Eye (tissue), 1 donor: ENCODE measurements at places on chromosomes 11 and 22.

DNA sequence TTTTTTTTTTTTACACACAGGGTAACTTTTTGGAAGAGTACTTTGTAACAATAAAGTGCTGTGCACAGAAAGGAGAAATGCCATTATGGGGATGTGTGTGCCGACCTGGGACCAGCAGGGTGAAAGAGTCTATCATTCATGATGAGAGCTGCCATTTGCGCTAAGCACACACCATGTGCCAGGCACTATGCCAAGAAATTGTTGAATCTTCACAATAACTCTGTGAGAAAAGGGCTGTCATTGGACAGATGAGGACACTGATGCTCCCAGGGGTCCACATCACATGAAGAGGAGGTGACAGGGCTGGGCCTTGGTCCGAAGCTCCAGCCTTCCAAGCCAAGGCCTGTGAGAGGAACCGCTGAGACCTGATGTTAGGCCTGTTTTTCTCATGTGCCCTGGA is 5.6 kb downstream of the DUSP18 start:
- no peak for DNase-seq

GRCh38 chr11:62577046-62577714 is 3.5 kb upstream of the EEF1G start:
- no peak for DNase-seq

- no peak for DNase-seq
These were observed 35.4 kb downstream of the PHF21B start for GRCh38 chr22:44974454-44974853.

DNA sequence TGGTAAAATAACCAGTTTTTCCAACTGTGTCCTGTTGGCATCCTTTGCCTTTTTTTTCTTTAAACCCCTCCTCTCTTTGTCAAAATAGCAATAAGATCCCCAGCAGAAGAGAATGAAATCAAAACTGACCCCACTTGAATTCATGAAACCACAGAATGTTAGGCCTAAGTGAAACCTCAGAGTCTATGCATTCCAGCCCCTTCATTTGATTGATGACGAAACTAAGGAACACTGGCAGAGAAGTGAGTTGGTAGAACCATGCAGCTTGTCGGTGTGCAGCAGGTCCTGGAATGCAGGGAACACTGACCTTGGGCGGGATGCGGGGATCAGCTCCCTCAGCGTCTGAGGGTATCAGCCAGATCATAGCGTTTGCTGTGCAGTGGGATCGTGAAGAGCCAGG is 57.5 kb downstream of the GRK3 start:
- DNase-seq = peak; percentile 18

DNA sequence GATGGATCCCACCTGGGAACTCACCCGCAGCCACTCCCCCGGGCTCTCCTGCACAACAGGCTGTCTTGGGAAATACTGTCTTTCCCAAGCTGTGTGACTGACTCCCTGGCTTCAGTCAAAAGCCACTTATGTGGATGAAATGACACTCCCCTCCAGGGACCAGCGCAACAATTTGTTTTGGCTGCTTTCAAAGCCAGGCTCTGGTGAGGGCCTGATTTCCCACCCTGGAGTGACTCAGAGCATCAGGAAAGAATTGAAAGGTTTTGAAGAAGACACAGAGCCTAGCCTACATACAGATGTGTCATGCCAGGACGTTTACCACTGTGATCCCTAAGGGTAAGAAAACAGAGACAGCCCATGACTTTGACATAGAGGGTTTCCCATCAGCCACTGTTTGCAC is 550.5 kb downstream of the MIAT start:
- DNase-seq = no peak

GRCh38 chr11:3615998-3616397 is 25.8 kb downstream of the ART5 start:
- no peak for DNase-seq

GRCh38 chr11:92130421-92130831 is 94.2 kb upstream of the FAT3 start:
- no peak for DNase-seq

DNA sequence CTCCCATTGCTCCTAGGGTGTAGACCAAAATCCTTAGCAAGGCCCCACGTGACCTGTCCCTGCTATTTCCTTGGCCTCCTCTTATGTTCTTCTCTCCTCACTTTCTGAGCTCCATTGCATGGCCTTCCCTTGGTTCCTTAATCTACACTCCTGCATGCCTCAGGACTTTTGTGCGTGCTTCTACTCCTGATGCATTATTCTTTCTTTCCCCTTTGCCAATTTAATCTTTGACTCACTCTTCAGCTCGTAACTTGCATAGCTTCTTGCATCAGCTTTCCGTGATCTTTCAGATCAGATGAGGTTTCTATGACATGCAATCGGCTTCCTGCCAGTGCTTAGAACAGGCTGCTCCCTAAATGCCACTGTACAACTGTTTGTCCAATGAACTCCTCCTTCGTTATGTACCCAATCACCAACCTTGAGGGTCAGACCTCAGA is 261.6 kb upstream of the CADM1 start:
- no peak for DNase-seq

- DNase-seq = peak; percentile 78
These were observed 73.7 kb downstream of the SCN3B start for GRCh38 chr11:123580557-123581275.

GRCh38 chr11:115279813-115280761 is 224.1 kb downstream of the CADM1 start:
- DNase-seq = no peak

- DNase-seq = no peak
These were observed 35.0 kb downstream of the RASSF10 start for GRCh38 chr11:13043912-13044628.

DNA sequence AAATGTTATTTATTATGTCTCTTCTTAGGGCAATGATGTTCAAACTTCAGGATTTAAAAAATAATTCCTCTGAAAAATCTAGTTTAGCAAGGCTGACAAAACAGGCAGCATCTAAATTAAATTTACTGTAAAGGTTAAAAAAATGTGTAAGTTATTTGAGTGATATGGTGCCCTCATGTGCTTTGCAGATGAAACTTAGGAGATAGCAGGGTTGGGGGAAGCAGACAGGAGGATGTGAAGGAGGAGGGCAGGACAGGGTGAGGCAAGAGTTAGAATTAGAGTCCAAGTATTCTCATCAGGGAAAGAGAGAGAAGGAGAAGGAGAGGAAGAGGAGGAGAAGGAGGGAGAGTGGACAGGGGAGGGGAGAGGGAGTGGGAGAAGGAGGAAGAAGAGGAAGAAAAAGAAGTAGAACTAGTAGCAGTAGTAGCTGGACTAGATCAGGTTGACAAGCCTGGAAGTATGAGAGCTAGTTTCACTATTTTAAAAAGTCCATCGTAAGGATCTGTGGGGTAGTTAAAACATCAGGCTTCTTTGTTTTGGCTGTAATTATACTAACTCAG is 141.2 kb upstream of the SESN3 start:
- no peak for DNase-seq

GRCh38 chr11:57515332-57516060 is at the start of gene SLC43A1:
Gene SLC43A1, minus strand, starts transcription at chr11:57515702. Its CDS starts 1,591 bp downstream, at chr11:57514111.
- peak; percentile 65 for DNase-seq

GRCh38 chr11:60370252-60370810 is 8.0 kb upstream of the MS4A7 start:
- DNase-seq = no peak

GRCh38 chr11:111285189-111286091 is 12.9 kb upstream of the POU2AF3 start:
- DNase-seq = peak; percentile 56

- DNase-seq = no peak
These were observed 35.2 kb downstream of the OR2AG2 start for GRCh38 chr11:6736495-6737121.
